Head of caudate nucleus (tissue), 42 donors: ENCODE measurements at places on chromosomes 5 and 9.

- no peak for DNase-seq
These were observed 106.5 kb upstream of the LPAR1 start for GRCh38 chr9:111144741-111145140.

- no peak for DNase-seq
These were observed 25.3 kb downstream of the RAPGEF6 start for GRCh38 chr5:131609774-131610173.

- DNase-seq: no peak
These were observed 55.6 kb downstream of the PIK3R1 start for GRCh38 chr5:68271124-68271523.

DNA sequence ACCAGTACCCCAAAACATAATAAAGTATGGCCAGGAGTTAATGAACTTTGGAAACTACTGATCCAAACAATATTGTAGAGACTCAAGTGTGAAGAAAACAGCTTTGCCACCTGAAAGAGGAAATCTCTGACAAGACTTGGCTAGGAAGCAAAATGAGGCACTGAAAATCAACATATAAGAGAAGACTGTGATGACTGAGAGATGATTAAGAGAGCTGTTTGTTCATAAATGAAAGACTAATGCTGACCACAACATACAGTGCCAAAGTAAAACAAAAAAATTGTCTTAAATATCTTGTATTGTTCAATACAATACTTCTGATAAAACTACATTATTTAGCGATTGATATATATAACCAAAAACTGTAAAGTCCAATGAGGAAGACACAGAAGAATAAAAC lies 7.2 kb downstream of the RC3H2 start:
- DNase-seq: no peak

DNA sequence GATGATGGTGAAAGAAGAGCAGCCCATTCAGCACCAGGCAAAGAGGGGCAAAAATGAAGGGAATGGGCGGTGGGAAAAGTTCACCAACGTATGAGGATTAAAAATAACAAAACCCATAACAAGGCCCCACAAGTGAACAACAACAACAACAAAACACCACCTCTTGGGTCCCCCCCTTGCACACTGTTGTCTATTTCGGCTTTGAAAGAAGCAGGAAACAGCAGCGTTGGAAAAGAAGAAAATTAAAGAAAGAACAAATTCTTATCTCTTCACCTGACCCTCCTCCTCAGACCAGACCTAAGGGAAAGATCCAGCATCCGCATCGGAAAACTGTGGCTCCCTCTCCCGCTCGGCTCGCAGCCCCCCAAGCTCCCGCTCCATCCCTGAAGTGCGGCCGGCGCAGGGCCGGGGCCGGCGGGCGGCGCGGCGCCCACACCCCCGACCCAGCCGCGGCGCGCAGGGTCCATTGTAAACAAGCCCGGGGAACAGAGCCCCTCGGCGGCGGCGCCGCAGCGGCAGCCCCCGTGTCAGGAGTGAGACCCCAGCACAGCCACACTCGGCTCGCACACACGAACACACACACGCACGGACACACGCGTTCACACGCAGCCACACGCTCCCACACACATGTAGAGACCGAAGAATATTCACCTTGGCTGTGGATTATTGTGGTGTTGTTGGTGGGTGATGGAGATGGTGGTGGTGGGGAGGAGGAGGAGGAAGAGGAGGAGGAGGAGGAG lies 535 bp downstream of the RFX3 start:
- DNase-seq: no peak

GRCh38 chr9:35905912-35906679 lies at the start of gene HRCT1:
Gene HRCT1, plus strand, starts transcription at chr9:35906202. Its CDS starts 86 bp downstream, at chr9:35906288.
- DNase-seq: peak; percentile 30

DNA sequence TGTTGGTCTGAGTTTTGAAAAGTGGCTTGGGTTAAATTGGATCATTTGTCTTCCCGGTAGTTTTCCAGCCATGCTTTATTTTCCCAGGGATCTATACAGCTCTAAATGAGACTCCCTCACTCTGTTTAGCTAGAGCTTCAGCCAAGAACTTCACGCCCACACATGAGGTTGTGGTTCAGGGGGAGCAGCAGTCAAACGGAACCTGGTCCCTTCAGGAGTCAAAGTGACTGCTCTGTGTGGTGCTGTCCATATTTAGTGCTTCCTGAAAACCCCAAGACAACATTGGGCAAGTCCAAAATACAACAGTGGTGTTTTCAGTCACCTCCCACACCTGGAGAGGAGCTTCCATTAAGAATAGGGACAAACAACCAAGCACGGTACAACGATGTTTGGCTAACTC lies 90.5 kb downstream of the ANKH start:
- no peak for DNase-seq

- DNase-seq: no peak
These were observed 123.4 kb downstream of the ESM1 start for GRCh38 chr5:54862036-54862435.

DNA sequence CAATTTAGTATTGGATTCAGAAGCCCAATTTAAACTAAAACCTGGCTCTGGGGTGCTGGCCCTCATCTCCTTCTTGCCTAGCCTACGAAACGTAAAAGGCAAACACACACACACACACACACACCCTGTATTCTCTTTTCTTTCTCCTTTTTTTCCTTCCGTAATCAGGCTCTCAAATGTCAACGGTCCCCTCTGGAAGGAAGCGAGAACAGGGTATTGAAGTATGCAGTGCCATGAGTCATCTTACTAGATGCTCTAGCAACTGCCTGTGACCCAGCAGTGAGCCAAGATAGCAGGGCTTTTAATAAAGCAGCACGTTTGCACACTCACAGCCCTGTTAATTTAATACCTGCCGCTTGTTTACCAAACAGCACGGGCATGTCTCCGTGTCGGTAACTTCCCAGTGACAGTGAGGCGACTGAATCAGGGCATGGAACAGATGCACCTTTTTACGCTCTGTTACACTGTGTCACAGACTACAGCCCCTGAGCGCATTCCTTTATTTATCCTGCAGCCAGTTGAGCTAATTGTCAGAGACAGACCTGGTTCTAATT lies 243.8 kb downstream of the BNC2 start:
- DNase-seq: no peak

- DNase-seq: no peak
These were observed 1921.6 kb upstream of the WWC1 start for GRCh38 chr5:166369807-166370206.

DNA sequence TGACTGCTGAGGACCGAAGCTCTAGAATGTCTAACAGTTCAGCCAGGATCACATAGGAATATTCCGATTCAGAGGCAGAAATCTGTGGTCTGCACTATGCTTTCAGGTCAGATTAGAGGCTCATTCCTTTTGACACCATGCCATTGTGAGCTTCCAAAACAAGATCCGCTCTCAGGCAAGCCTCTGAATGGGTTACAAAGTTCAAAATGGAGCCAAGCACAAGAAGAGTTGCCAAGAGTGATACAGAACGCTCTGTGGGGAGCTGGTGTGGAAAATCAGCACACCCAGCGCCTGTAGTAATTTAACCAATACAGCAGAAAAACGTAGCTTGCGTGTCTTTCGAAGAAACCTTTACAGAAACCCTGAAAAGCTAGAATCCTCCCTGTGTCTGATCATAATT lies 33.3 kb upstream of the FAT2 start:
- no peak for DNase-seq
